ENCODE measurements at places on chromosomes 7 and 10. TPM values are rescaled to one million over a fixed set of nuclear protein-coding genes. Genes with fewer than 3 reads are reported as not detected.

ASB10 gene
- total RNA-seq = not detected

- no peak for DNase-seq
Measured at GRCh38 chr7:147774461-147774860, 816.1 kb upstream of the C7orf33 start.

DNA sequence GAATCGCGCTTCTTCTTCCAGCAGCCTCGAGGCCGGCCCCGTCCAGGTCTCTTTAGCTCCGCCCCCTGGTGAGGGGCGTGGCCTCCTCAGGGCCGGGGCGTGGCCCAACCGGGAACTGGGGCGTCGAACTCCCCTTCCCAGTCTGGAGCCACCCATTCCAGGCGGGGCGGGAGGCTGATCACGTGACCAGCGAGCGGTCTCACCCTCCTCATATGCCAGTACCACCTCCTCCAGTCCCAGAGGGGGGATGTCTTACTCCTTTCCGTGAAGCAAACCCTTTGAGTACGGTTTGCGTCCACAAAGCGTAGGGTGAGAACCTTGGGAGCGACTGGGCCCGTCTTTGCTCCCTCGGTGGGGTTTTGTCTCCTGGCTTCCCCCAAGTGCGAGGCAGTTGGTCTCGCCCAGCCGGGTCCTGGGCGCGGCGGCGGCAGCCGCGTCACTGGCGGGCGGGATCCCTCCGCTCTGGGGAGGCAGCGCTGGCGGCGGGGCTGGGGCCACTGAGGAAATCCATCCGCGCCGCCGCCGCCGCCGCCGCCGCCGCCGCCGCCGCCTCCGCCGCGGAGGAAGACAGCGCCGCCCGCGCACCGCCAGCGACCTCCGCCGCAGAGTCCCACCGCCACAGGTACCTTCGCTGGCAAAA lies at the start of gene GNB2:
Gene GNB2 (plus strand): TSS at position 439 of the 640 bp plus-strand sequence. CDS start 2,526 bp downstream, outside the sequence.
- DNase-seq = peak; percentile 99

DNA sequence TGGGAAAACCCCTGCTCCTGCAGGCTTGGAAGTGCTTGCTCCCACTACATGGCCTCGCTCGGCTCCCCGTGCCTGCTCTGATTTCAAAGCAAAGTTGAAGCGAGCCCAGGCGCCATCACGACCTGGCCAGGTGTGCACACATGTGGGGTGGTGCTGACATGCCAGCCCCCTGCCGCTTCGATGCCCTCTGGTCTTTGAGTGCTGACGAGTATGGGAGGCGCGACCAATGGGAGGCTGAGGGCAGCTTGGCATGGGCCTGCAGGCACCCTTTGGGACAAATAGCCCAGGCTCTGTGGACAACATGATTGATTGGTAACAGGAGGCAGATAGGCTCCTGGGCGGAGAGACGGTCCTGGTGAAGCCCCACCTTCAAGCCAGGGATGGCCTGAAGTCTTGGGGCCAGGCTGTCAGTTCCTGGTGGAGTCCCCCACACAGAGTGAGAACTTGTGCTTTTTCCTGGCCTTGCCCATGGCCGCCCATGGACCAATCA lies 252.4 kb upstream of the SEMA3A start:
- DNase-seq = no peak

GRCh38 chr10:118214776-118215175 lies 127.3 kb downstream of the FAM204A start:
- no peak for DNase-seq

DNA sequence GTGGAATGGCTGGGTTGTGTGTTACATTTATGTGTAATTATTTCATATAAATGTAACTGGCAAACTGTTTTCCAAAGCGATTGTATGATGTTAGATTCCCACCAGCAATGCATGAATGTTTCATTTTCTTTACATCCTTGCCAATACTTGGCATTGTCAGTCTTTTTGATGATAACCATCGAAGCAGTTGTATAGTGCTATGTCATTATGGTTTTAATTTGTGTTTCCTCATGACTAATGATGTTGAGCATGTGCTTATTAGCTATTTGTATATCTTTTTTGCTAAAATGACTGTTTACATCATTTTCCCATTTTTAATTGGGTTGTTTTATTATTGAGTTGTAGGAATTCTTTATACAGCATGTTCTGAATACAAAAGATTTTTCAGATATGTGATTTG lies 22.3 kb downstream of the AHCYL2 start:
- no peak for DNase-seq

- DNase-seq = no peak
Measured at GRCh38 chr7:76086070-76086469, 38.2 kb downstream of the MDH2 start.

GRCh38 chr7:100837099-100837836 lies 9.9 kb upstream of the EPHB4 start:
- peak; percentile 92 for DNase-seq

HIP1 gene
- 24.6 TPM for total RNA-seq

- no peak for DNase-seq
Measured at GRCh38 chr7:21472029-21472428, 44.1 kb downstream of the SP4 start.

DNA sequence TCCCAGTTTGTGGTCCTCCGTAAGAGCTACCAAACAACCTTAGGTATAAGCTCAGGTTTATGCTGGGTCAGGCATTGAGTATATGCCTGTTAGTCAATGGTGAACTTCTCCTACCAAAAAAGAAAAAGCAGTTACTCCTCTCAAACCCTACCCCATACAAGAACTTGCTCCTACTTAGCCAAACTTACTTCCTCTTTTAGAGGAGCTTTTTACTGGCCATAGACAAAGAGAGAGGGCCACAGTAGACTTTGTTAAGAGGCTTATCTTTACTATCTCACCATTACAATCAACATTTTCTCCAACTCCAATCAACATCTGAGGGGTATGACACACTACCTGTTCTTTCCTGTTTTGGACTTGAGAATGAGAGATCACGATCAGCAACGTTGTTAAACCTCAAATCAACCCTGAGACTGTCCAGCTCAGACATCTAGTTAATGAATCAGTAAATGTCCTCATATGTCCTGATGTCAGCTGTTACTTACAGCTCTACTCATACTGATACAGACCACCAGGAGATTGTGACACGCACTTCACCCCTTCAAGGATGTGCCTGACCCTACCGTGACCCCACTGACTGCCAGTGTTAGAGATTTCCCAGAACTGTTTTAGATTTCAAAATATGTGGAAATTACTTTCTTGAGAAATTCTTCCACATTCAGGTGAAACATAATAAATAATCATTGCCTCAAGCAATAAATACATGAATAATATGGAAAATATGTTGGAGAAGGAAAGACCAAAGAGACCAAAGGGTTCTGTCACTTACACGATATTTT lies 18.4 kb upstream of the CCDC71L start:
- DNase-seq = no peak

MSS51 gene
- total RNA-seq = 0.60 TPM

LRIT1 gene
- total RNA-seq = not detected

CPA4 gene
- total RNA-seq = under 0.01 TPM

BAMBI gene
- 3.0 TPM for total RNA-seq

DNA sequence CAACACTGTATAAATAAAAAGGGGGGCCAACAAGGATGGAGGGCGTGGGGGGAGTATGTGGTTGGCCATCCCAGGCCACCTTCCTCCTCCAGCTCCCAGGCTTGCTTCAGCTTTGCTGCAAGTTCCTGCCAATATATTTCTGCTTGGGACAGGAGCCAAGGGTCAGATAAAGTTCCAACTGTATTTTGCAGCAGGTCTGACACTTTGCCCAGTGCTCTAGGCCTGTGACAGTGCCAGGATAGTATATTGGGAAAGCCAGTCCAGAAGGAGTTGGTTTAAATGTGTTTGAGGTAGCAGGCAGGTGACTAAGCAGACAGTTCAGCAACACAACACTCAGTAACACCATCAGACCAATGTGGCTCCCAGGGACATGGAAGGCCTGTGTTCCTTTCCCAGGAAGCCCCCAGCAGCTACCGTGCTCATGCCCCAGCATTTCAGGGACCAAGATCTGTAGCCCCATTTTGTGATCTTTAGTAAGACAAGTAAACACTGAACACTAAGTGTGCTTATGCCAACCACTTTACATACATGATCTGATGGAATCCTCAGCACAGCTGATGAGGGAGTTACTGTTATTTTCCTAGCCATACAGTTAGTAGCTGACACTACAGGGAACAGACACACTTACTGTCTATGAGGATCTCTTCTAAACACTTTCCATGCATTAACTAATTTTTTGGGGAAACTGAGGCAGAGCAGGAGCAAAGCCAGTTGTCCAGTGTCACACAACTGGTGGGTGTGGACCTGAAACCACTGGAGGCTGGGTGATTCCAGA lies 38.9 kb downstream of the DNAJB12 start:
- peak; percentile 54 for DNase-seq

DNA sequence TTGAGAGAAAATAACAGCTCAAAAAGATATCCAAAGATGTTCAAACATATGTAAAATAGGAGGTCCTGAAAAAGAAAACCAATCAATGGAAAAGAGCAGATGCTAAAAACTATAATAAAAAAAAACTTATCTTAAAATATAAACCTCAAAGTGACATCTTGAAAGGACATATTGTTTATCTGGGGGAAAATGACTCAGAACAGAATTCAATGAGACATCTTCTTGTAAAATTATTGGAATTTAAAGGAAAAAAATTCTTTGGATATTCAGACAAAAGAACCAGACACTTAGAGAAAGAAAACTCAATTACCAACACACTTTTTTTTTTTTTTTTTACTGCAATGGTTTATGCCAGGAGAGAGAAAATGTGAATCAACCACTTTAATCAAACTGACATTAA lies 58.9 kb downstream of the NAMPT start:
- DNase-seq = no peak

DNA sequence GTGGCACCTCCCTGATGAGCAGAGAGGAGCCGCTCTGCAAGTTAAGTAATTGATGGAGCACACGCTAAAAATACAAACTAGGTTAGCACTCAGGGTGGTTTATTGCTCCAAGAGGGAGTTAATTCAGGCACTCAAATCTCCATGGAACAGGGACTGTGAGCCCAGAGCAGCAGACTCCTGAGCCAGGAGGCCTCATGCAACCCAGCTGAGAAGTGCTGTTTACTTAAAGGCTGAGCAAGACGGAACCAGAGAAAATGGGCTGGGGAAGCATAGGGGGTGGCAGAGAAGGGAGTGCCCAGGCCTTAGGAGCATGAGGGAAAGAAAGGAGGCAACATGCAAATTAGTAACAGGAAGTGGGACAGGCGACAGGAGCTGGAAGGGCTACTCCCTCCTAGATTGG lies 174.1 kb downstream of the KCNMA1 start:
- no peak for DNase-seq

DNA sequence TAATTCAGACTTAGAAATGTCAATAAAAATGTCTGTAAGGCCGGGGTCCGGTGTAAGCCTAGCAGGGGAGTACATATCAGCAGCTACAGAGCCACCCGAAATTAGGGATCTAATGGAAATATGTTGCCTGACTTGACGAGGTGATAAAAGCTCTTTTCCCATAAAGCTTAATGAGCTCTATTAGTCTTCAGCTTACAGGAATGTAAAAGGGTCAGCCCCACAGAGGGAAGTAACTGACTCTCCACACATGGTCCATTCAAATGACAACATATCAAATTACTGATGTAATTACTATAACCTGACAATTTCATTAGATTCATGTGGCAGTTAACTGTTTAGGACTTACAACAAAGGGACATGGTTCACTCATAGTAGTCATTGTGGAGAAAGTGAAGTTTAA lies 62.3 kb downstream of the ATE1 start:
- no peak for DNase-seq

DNA sequence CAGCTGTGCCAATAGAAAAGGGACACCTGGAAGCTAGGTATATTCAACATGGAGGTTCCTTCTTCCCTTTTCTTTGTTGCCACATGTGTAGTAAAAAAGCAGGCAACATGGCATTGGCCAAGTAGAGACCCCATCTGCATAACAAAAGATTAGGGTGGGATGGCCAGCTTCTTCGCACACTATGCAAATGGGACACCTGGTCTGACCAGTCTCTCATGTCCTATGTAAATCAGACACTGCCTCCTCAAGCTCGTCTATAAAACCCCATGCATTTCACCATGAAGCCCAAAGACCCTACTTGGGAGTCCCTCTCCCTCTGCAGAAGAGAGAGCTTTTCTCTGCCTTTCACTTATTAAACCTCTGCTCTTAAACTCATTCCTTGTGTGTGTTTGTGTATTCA lies 53.9 kb downstream of the MYL10 start:
- no peak for DNase-seq

DNA sequence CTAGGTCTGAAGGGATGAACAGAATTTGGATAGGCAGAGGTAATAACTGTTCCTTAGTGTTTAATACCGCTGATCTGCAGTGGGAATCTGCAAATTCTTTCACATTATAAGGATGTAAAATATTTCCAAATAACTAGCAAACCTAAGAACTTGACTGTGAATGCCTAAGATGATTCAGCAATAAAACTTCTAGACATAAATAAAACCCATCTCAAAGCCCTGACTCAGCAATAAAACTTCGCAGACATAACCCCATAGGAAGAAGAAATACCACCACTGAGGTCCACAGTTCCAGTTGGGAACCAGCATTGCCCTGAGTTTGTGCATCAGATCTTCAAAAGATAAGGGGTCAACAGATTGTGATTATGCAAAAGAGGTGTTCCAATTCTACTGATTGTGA lies 354.2 kb downstream of the GFRA1 start:
- DNase-seq = no peak

NKX1-2 gene
- total RNA-seq = not detected

NOD1 gene
- total RNA-seq = 22.8 TPM

DNA sequence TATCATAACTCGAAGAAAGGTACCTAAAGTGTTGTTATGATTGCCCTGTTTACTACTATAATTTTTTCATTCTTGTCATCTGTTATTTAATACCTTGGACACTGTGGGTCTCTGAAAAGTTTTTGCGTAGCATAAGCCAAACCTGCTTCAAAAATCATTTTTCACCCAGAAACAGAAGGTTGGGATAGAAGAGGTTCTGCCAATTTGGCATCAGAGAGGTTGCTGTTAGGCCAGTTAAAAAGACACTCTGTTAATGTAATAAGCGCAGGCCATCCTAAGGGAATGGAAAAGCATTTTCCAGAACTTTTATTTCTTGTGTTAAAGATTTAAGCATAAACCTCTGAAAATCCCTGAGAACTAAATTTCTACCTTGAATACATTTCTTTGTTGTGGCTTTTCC lies 212.2 kb downstream of the BMPER start:
- DNase-seq = no peak

VENTX gene
- total RNA-seq = not detected
